IMR-90 (cell line): ENCODE measurements at places on chromosomes 1 and 21.

- no peak for DNase-seq
These were observed 661 bp upstream of the OSCP1 start for GRCh38 chr1:36450919-36451305.

DNA sequence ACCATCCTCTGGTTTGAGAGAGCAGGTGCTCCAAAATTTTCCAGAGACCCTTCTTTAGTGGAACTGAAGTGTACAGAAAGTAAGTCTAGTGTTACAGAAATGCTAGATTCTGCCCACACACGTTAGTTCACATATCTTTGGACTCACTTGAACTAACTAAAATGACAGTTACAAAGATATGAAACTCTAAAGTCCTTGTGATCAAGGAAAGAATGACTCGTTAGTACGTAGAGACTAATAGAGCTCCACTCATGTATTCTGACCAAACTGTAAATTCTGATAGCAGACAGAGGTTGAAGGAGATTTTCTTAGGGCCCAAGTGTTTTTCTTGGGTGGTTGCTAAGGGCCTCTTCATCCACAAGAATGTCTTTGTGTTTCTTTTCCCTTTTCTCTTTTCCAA is 491.5 kb upstream of the B3GALT2 start:
- no peak for DNase-seq

DNA sequence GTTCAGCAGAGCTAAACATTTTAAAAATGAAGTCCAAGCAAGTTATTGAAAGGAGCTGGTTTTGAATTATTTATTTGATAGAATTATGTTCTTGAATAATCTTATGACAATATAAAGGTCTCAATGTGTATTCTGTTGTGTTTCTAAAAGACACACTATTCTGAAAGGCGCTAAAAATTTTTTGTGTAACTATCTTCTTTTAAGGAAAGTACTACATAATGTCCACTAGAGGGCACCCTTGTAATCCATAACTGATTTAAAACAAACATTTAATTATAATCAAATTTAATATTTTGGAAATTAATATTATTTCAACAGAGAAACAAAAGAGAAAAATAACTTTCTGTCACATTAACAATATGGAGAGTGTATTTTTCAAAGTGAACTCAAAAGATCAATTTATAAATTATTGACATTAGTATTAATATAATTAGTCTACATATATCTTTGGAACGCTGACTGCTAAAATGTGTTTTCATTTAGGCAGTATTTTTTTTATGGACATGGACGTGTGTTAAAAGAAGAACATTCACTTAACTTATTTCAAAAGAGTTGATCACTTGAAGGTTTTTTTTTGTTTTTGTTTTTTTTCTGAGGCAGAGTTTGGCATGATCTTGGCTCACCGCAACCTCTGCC is 248.4 kb downstream of the DENND1B start:
- DNase-seq = peak; percentile 44

GRCh38 chr1:201625851-201626251 is 86.9 kb downstream of the NAV1 start:
- no peak for DNase-seq

DNA sequence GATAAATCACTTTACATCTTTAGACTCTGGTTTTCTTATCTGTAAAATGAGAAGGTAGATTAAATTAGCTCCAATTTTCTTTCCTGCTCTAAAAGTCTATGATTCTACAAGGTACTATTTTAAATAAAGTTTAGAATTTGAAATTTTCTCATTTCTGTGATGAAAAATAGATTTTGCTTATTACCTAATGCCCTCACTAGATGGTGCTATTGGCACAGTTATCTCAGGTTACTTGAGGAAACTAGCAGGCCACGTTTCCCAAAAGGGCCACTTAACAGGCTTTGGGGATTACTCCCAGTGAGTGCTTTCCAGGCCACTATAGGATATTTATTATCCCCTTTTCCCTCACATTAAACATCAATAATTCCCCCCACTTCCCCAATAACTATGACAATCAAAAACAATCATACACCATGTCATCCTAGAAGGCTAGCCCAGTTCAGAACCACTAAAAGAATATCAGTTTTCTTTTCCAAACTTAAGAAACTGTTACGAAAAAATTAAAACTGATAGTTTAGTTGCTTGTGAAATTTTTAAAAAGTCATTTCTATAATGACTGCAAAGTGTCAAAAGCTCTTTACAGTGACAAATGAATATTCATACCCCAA is 30.6 kb downstream of the OMA1 start:
- peak; percentile 85 for DNase-seq

GRCh38 chr1:27031235-27032118 is 18.8 kb upstream of the TENT5B start:
- DNase-seq = peak; percentile 67

GRCh38 chr1:150995896-150996295 is 10.8 kb downstream of the MINDY1 start:
- no peak for DNase-seq

DNA sequence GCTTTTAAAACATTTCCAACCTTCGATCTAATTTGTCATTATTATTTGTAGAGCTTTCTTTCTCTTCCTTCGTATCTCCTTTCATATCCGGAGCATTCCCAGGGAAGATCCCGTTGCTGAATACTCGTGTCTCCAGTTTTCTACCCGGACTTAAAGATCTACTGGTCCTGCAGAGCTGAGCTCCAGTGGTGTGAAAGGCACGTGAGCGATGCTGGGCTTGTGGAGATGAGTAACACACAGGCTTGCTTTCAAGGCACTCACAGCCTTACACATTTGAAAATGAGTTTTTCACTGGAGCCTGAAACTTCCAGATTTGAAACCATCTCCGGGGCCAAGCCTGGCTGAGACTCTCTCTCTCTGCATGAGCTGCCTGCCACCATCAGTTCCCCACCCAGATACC is 428.3 kb downstream of the KIF26B start:
- DNase-seq = peak; percentile 12
